A549 treated with dexamethasone at 1 μM for 4 hours (cell line): ENCODE measurements at places on chromosomes 1 and 21. TPM values are rescaled to one million over a fixed set of nuclear protein-coding genes. Genes with fewer than 3 reads are reported as not detected.

IL19 gene
- 0.06 TPM in 1 of 5 replicates, not detected in the others for total RNA-seq

AGRN gene
- total RNA-seq, result 56.7 to 117 TPM (median 107 TPM) in 5 replicates

PRELP gene
- 0.01 to 0.04 TPM (median 0.01 TPM) in 3 of 5 replicates, not detected in the others for total RNA-seq

PRMT2 gene
- total RNA-seq, result 48.2 to 55.4 TPM (median 52.1 TPM) in 5 replicates

SAMD13 gene
- 0.35 to 0.81 TPM (median 0.52 TPM) in 5 replicates for total RNA-seq

FMN2 gene
- 3.2 to 4.3 TPM (median 3.6 TPM) in 5 replicates for total RNA-seq

BMP8A gene
- 0.08 to 0.20 TPM (median 0.11 TPM) in 5 replicates for total RNA-seq

PROK1 gene
- not detected in 5 replicates for total RNA-seq

IFNLR1 gene
- 0.88 to 1.3 TPM (median 1.0 TPM) in 5 replicates for total RNA-seq

ZNF281 gene
- 41.2 to 61.5 TPM (median 52.7 TPM) in 5 replicates for total RNA-seq

TRNP1 gene
- 204 to 282 TPM (median 273 TPM) in 5 replicates for total RNA-seq

TMEM54 gene
- total RNA-seq, result 24.5 to 40.0 TPM (median 39.4 TPM) in 5 replicates

FCMR gene
- total RNA-seq, result 5.0 to 6.0 TPM (median 5.3 TPM) in 5 replicates

HMGCL gene
- 11.5 to 12.7 TPM (median 12.6 TPM) in 5 replicates for total RNA-seq

CELA2A gene
- total RNA-seq, result not detected in 5 replicates
